ENCODE measurements at places on chromosomes 7 and 10.

GRCh38 chr7:74164985-74165456 is 9.1 kb upstream of the EIF4H start:
- no peak for DNase-seq

GRCh38 chr10:102468683-102469082 is 17.3 kb upstream of the C10orf95 start:
- no peak for DNase-seq

- no peak for DNase-seq
Observed at GRCh38 chr7:155746188-155746587, 66.1 kb downstream of the SHH start.

- DNase-seq, result no peak
Observed at GRCh38 chr7:7103343-7104313, 78.7 kb upstream of the C1GALT1 start.

GRCh38 chr10:119310806-119311205 is 103.4 kb downstream of the GRK5 start:
- no peak for DNase-seq

GRCh38 chr7:50832744-50833143 is 50.0 kb upstream of the GRB10 start:
- DNase-seq, result no peak
